ENCODE measurements at places on chromosomes 12 and 14.
A peak's percentile ranks its signal among the peaks of the same experiment; 100 is the strongest.

- DNase-seq = no peak
These were observed 782.5 kb downstream of the C12orf50 start for GRCh38 chr12:87246726-87247125.

DNA sequence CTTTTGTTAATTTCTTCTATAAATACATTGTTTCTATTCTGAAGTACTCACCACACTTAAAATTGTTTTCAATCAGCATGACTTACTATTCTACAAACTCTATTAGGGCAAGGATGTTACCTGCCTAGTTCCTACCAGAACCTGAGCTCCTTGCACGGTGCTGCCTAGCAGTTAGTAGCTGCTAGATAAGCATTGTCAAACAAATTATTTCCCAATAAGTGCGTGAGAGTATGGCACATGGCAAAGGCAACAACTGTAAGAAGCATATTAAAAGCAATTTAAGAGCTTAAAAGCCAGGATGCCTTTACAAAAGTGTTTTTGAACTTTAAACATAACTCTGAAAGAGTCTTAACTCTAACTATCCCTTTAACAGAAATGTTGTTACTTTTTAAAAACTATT is 8.2 kb upstream of the LYZ start:
- DNase-seq = no peak

- peak; percentile 69 for DNase-seq
These were observed 38.7 kb upstream of the DUSP6 start for GRCh38 chr12:89390802-89391673.

DNA sequence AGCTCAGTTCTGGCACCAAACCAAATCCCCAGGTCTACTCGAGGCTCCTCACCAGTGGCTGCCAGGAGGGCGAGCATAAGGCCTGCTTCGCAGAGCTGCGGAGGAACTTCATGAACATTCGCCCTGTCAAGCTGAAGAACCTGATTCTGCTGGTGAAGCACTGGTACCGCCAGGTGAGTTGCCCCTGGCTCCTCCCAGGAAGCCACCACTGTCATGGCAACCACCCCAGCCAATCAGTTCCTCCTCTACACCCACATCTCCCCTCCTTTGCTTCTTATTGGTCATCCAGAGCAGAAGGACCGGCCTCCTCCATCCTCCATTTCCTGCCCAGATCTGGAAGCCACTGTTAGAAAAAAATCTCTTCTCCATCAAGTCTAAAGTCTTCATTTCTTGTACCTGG is 17.2 kb upstream of the OAS2 start:
- DNase-seq = no peak

DNA sequence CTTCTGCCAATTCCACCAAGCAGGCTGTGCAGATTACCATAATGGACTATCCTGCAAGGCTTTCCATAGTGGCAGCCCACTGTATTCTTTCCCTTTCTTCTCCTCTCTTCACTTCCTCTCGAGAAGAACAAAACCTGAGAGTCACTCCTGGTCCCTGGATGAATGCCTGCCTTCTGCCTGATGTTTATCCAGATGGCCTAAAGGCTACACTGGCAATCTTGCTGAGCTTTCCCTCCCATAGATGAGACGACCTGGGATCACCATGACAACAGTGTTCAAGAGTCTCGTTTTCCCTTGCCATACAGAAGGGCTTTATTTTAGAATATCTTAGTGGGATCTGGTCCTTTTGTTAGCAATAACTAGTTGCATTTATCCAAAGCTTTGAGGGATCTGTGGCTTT is 142.3 kb downstream of the RTN1 start:
- DNase-seq = no peak

DNA sequence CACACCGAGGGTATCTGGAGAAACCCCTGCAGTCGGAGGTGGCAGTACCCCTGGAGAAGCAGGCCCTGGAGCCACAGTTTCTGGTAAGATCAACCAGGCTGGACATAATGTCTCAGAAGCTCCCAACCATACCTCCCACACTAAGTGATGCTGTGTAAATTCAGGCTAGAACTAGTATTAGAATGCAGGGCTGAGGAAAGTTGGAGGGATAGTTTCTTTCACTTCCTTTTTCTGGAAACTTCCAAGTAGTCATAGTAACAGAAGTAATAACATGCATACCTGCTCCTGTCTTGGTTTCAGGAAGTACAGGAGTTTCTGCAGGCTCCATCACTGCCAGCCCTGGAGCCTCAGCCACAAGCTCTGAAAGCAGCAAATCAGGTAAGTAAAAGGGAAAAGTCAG is 228.1 kb upstream of the CNTN1 start:
- DNase-seq = no peak

GRCh38 chr12:88562846-88563582 is 17.3 kb downstream of the KITLG start:
- DNase-seq = no peak

GRCh38 chr12:25797386-25797785 is 161.1 kb upstream of the RASSF8 start:
- DNase-seq = no peak

DNA sequence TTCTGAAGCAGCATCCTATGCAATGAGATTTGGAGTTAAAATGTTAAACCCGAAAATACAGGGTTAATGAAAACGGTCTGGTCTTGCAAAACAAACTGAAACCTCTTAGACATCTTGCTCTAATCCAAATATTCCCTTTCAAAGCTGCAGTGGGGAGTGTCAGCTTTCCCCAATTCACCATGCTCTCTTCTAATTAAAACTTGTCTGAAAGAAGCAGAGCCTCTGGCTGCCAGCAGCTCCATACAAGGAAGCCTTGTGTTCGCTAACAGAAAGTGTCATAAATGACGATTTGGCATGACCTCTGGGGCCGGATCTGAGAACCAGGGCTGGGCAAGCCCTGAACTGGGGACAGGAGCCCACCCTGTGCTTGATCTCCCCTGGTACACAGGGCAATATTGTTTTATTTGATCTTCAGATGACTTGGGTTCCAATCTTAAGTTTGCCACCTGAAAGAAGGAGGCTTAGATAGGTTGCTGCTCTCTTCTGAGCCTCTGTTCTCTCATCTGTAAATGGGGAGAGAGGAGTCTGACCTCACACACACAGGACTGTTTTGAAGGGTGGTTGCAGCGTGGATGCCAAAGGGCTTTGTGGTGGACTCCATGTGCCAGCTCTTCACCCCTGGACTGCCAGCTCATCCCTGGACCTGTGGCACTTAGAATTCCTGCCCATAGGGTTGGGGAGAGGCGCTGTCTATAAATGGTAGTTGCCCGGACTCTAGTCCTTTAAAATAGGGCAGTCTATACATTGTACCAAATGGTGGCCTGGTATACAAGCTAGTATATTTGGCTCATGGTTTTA is 7.8 kb downstream of the KMT5A start:
- DNase-seq = no peak

DNA sequence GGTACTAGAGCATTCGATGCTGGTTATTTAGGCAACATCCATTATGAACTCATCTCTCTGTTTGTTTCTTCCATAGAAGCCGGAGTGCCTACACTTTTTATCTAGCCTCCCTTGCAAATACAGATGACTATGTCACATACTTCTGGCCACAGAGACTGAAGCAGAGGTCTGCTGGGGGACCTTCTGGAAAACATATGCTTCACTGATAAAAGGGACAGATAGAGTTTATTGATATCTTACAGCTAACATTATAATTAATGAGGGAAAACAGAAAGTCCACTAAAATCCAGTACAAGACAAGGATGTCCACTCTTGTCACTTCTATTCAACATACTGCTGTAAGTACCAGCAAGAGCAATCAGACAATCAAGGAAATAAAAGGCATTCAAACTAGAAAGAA is 104.3 kb upstream of the FAR2 start:
- DNase-seq = no peak

- DNase-seq = no peak
These were observed 130.6 kb downstream of the RALGAPA1 start for GRCh38 chr14:35678403-35679028.

GRCh38 chr12:117051380-117051779 is 47.8 kb downstream of the TESC start:
- no peak for DNase-seq

DNA sequence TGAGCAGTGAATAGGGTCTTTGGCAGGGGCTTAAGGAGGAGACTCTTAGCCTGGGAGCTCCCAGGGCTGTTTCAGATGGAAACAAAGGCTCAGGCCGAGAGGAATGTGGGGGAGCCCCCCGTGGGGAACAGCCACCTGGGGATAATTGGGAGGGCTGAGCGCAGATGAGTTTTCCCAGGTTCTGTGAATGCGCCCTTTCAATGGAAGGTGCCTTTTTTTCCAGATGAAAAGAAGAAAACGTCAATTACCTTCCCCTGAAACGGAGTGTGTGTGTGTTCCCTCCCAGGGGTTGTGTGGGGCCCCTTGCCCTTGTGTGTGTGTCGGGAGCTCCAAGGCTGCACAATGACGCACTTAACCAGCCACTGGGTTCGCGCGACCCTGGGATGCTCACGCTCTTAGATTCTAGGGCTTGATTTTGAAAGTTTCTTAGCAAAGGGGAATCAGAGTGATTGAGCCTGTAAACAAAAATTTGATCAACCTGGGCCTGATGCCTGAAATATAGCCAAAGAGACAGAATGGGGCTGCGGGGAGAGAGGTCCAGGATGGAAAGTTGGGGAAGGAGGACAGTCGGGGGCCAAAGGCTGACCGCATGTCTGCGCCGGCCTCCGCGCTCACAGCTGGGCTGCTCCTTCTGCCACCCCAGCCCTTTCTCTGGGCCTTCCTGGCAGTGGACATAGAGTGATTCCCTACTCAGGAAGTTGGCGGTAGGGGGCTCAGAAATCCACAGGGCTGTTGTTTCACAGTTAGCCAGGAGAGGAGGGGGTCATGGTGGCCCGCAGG is 14.6 kb downstream of the MEG3 start:
- DNase-seq = no peak

- no peak for DNase-seq
These were observed 592.5 kb downstream of the RPL10L start for GRCh38 chr14:46058964-46059563.

GRCh38 chr12:128966203-128966810 is 113.0 kb downstream of the GLT1D1 start:
- DNase-seq = no peak

DNA sequence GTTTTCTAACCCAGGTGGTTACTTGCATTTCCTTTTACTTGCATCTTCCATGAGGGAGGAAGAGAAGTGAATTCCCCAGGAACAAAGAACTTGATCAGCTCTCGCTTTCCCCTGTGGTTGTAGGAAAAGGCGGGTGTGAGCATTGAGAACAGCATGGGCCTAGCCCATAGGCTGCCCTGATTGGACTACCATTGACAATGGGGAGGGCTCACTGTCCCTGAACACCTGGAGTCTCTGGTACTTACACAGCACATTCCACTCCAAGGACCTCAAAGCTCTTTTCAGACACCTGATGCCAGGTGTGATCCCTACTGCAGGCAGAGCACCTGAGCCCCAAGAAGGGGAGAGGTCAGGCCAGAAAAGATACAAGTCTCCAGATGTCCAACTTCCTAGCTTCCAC is 25.0 kb downstream of the MAX start:
- no peak for DNase-seq

- no peak for DNase-seq
These were observed 5.2 kb downstream of the IRF2BPL start for GRCh38 chr14:77023001-77023996.

- no peak for DNase-seq
These were observed 55.4 kb downstream of the RPAP3 start for GRCh38 chr12:47650469-47650868.

DNA sequence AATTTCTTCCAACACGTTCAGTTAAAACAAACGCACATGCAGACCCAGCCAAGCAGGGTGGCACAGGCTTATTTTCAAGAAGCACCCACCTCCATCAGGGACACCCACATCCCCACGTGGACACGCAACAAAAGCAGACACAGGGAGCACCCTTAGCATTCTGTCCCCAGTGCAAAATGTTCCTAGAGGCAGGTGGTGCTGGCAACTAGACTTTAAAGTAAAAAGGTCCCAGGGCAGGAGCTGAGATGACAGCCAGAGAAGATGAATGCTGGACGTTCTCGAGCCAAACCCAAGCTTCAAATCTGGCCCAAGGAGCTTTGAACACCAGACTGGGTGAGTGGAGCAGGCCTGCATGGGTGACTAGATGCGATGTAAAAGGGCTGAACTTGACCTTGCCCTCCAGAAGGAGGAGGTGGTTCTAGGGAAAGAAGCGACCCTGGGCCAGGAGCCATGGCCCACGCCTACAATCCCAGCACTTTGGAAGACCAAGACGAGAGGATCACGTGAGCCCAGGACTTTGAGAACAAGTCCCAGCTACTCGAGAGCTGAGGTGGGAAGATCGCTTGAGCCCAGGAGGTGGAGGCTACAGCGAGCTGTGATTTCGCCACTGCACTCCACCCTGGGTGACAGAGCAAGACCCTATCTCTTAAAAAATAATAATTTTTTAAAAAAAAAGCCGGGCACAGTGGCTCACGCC is 47.3 kb downstream of the KDM2B start:
- DNase-seq = no peak

GRCh38 chr14:91111443-91111842 is 2.4 kb upstream of the DGLUCY start:
- DNase-seq = no peak

GRCh38 chr14:96804895-96805294 is 7.7 kb downstream of the VRK1 start:
- DNase-seq = no peak

DNA sequence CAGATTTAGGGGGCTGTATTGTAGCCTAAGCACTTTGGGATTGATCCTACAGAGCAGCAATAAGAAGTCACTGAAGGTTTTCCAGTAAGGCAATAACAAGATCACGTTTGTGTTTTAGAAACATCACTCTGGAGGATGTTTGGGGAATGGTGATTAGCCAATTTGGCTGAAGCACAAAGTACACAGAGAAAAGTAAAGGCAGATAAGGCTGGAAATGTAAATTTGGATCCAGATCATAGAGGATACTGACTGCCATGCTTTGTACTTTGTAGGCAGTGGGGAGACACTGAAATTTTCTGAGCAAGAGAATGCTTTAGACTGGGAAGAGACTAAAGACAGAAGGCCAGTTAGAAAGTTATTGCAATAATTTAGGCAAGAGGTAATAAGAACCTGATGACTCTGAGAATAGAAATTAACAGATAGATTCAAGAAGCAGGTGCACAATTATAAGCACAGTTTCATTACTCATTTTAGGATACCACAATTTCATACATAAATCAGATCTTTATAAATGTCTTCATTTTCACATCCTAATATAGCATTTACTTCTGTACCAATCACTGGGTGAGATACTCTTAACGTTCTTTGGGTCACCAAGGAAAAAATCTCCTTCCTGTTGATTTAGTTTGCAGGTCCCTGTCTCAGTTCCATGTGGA is 314.5 kb upstream of the GARIN6 start:
- no peak for DNase-seq

DNA sequence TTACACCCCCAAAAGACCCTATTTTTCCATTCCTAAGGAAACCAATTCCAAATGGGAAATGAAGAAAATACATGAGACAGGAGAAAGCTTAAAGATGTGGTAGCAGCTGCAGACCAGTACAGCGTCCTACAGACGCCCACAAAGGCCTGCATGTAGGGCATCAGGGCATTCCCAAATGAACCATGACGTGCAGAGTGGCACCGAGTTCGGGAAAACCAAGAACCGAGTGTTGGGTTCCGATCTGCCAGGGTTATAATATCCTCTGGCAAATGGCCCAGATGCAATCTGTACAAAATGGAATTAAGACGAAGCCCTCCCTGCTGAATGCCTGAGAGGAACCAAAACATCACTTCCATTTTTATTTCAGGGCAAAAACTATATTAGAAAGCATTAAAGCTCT is 34.4 kb upstream of the SELPLG start:
- no peak for DNase-seq

All from AG04449 (cell line).